ENCODE measurements at places on chromosomes 6 and 20. TPM values are rescaled to one million over a fixed set of nuclear protein-coding genes. Genes with fewer than 3 reads are reported as not detected.

DNA sequence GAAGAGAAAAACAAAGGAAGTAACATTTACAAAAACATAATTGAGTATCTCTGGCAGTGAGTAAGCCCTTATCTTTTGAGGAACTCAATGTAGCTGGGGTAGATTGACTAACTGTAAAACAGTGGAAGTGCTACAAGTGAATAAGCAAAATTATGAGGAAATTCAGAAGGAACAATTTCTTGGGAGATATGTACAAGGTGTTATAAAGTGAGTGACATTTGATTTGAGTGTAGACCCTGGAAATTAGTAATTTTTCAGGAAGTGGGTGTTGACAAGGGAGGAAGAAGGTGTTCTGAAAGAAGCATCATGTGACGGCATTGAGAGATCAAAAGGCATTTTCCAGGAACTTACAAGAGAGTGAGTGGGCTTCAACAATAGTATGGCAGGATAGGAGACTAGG is 22.2 kb downstream of the XRN2 start:
- peaks cover 31% of the 10 kb centered on the region for H3K4me1 ChIP-seq
- H3K27me3 ChIP-seq, result no peaks in the 10 kb centered on the region
- H3K36me3 ChIP-seq, result peaks cover 31% of the 10 kb centered on the region
- peak overlapping the region; percentile 76 for H3K27ac ChIP-seq

- H3K4me3 ChIP-seq, result no peak overlapping the region
- H3K27me3 ChIP-seq, result peaks cover 21% of the 10 kb centered on the region
- no peak for DNase-seq
- H3K4me1 ChIP-seq, result peaks cover 3% of the 10 kb centered on the region
- H3K36me3 ChIP-seq, result no peaks in the 10 kb centered on the region
Observed at GRCh38 chr6:35532126-35532525, 19.4 kb upstream of the TULP1 start.

DNA sequence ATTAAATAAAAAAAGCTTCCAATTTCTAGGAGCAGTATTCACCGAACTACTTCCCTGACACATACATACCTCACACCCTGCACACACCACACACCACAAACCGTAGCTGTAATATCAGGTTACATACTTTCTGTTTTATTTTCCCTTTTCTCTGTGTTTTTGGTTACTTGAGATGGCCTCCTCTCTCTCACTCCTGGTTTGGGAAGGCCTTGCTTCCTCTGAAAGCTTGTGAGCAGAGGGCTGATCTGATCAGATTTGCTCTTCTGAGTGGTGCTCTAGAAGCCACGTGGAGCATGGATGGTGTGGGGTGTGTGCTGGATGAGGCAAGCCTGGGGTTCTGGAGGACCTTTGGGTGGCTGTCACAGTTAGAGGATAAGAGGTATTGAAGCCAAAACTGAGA is 20.9 kb downstream of the UTRN start:
- peak overlapping the region; percentile 83 for H3K4me3 ChIP-seq
- DNase-seq, result peak; percentile 39
- peaks cover 29% of the 10 kb centered on the region for H3K36me3 ChIP-seq

DNA sequence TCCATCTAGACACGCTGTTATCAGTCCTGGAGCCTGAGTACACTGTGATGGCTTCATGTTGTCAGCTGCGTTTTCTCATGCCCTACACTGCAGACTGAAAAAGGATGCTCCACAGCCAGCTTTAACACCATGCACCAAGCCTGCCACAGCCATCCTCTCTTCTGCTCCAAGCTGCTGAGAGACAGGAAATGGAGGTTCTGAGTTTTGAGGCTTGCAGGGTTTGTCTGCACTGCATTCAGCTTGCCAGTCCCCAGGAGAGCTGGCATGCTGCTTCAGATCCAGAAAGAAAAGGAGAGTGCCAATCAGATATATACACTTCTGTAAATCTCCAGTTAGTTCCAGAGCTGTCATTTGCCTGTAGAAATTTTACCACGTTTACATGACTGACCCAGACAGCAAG is 550.7 kb upstream of the FLRT3 start:
- no peak overlapping the region for H3K4me3 ChIP-seq
- no peak overlapping the region for H3K27ac ChIP-seq
- no peaks in the 10 kb centered on the region for H3K4me1 ChIP-seq
- DNase-seq, result no peak
- H3K36me3 ChIP-seq, result no peaks in the 10 kb centered on the region
- H3K27me3 ChIP-seq, result no peaks in the 10 kb centered on the region

- H3K4me1 ChIP-seq, result peaks cover 9% of the 10 kb centered on the region
- no peak overlapping the region for H3K27ac ChIP-seq
- H3K36me3 ChIP-seq, result peaks cover 3% of the 10 kb centered on the region
Observed at GRCh38 chr6:36930483-36930882, 24.1 kb upstream of the PI16 start.

GRCh38 chr20:49986049-49986448 is 3.3 kb downstream of the SNAI1 start:
- H3K27ac ChIP-seq, result no peak overlapping the region
- no peak for DNase-seq
- no peaks in the 10 kb centered on the region for H3K36me3 ChIP-seq
- H3K27me3 ChIP-seq, result peaks cover 8% of the 10 kb centered on the region

DNA sequence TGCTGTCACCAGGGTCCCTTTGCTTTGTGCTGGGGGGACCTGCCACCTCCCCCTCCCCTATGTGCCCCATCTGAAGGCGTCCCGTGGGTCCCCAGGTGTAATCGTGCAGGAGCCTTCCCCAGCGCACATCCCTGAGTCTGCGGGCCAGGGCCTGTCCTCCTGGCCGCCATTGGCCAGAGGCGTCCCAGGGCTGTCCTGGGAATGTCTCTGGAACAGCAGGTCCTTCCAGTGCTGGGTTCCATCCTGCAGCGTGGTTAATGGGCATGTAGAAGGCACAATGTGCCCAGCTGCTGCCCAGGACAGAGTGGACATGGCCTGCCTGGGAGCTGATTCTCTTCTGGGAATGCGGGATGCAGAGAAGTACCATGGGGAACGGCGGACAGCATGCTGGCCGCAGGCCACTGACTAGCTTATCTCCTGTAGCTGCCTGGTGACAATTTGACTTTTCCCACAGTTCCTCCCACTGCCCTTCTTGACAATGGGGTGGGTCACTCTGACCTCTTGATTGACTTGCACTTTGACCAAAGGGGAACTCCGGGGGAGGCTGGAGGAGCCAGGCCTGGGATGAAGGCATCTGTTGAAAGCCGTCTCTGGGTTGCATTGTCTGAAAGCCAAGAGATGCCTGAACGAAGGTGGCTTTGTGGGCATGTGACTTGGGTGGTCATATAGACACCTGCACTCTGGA is 64.0 kb downstream of the CTCFL start:
- no peak for DNase-seq
- H3K4me3 ChIP-seq, result no peak overlapping the region
- H3K27me3 ChIP-seq, result peaks cover 2% of the 10 kb centered on the region
- no peak overlapping the region for H3K27ac ChIP-seq

- no peaks in the 10 kb centered on the region for H3K27me3 ChIP-seq
- no peak overlapping the region for H3K4me3 ChIP-seq
- no peak for DNase-seq
Observed at GRCh38 chr20:6663104-6663503, 104.4 kb upstream of the BMP2 start.

DNA sequence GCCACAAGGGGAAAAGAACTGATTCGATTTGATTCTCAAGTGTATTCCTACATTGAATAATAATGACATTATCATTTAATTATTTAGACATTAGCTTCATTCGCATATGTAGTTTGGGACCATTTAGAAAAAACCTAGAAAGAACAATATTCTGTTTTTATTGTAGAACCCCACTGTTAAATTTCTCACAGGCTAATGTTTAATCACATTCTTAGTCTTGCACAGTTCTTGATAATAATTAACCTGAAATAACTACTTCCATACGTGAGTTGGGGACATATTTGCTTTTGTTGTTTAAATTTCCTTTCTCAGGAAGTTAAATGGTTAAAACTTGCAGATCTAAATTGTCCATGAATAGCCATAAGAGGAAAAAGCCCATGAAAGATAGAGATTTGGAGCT is 275.2 kb downstream of the TFAP2B start:
- H3K27ac ChIP-seq, result no peak overlapping the region
- no peak for DNase-seq
- no peaks in the 10 kb centered on the region for H3K4me1 ChIP-seq
- H3K36me3 ChIP-seq, result no peaks in the 10 kb centered on the region
- no peak overlapping the region for H3K4me3 ChIP-seq
- no peaks in the 10 kb centered on the region for H3K27me3 ChIP-seq

GRCh38 chr6:93794166-93794565 is 374.8 kb upstream of the EPHA7 start:
- H3K36me3 ChIP-seq, result no peaks in the 10 kb centered on the region
- no peak overlapping the region for H3K27ac ChIP-seq
- H3K4me1 ChIP-seq, result no peaks in the 10 kb centered on the region
- no peak for DNase-seq
- no peaks in the 10 kb centered on the region for H3K27me3 ChIP-seq
- no peak overlapping the region for H3K4me3 ChIP-seq

DNA sequence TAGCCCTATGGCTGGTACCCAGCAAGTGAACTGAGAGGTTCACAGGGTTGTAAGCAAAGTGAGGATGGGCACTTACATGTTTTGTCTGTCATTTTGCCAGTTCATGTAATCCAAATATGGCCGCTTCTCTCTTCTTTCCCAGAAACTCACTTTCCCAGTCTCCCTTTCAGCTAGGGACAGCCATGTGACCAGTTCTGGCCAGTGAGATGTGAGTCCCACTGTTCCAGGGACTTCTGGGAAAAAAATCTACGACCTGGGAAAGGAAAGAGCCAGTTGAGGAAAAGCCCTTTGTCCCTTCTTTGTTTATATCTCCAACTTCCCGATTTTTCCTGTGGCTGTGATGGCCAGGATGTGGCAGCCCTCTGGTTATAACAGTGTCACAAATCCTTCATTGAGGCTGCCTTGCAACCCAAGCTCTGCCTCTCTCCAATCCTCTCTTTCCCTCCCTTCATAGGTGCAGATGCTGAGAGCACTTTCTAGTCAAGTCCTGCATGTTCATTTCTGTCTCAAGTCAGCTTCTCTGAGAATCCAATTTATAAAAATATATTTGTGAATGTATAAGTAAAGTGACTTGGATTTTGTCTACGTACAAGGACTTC is 148.6 kb upstream of the ZFP64 start:
- no peaks in the 10 kb centered on the region for H3K4me1 ChIP-seq
- no peak overlapping the region for H3K4me3 ChIP-seq
- H3K27ac ChIP-seq, result no peak overlapping the region
- DNase-seq, result no peak

DNA sequence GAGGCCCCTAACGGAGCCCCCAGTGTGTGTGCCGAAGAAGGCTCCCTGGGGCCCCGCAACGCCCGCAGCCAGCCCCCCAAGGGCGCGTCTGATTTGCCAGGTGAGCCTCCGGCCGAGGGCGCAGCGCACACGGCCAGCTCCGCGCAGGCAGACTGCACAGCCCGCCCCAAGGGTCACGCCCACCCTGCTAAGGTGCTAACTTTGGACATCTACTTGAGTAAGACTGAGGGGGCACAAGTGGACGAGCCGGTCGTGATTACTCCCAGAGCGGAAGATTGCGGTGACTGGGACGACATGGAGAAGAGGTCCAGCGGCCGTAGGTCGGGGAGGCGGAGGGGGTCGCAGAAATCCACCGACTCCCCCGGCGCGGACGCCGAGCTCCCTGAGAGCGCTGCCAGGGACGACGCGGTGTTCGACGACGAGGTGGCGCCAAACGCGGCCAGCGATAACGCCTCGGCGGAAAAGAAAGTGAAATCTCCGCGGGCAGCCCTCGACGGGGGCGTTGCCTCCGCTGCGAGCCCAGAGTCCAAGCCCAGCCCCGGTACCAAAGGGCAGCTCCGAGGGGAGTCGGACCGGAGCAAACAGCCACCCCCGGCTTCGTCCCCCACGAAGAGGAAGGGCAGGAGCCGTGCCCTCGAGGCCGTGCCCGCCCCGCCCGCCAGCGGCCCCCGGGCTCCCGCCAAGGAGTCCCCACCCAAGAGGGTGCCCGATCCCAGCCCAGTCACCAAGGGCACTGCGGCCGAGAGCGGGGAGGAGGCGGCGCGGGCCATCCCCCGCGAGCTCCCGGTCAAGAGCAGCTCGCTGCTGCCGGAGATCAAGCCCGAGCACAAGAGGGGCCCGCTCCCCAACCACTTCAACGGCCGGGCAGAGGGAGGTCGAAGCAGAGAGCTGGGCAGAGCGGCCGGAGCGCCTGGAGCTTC is 117.0 kb downstream of the RTN4IP1 start:
- peak overlapping the region; percentile 99 for H3K27ac ChIP-seq
- peaks cover 8% of the 10 kb centered on the region for H3K27me3 ChIP-seq
- peak; percentile 87 for DNase-seq
- H3K4me3 ChIP-seq, result peak overlapping the region; percentile 90

DNA sequence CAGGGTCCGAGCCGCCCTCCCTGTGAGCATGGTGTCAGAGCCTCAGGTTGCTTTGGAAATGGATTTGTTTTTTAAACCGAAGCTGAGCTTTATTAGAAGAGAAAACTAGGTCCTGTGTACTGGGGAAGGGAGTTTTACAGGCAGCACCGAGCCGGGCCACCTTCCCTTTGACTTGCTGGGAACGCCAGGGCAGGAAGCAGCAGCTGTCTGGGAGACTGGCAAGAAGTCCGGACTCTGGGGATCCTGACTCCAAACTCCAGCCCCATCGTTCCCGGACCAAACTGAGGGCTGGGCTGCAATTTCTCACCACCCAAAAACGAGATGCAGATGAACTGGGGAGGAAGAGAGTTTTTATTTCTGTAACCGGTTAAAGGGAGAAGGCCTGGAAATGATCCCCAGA is 214.9 kb upstream of the KCNG1 start:
- no peak overlapping the region for H3K27ac ChIP-seq
- no peaks in the 10 kb centered on the region for H3K36me3 ChIP-seq
- no peak for DNase-seq
- peaks cover 15% of the 10 kb centered on the region for H3K27me3 ChIP-seq
- H3K4me1 ChIP-seq, result no peaks in the 10 kb centered on the region

DNA sequence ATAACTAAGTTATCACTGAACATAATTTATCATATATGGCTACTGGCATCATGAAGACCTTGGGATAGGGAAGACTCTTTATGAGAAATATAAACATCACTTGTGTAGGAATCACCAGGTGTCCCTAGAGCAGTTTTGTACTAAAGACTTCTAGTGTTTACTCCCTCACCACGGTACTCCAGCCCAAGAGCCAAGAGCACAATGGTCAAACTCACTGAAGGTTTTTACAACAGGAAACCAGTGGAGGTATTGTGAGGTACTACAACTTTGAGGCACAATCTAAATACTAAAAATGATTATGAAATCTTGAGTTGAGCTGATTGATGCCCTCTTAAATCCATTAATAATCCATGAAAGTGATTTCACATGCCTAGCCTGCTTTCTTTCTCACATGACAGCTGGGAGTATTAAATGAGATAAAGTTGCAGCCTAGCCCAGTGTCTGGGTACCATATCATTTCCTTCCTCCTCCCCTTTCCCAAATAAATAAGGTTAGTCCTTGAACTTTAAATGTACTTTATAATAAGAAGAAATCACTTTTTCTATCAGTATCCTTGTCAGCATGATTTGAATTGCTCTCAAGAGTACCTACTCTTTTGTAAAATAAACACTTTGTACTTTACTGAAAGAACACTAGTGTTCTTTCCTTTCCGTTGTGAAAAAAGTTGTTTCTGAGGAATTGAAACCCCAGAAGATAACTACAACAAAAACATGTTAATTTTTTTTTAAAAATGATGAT is 26.5 kb downstream of the GLO1 start:
- H3K36me3 ChIP-seq, result peaks cover 47% of the 10 kb centered on the region
- DNase-seq, result no peak
- no peak overlapping the region for H3K27ac ChIP-seq
- no peaks in the 10 kb centered on the region for H3K27me3 ChIP-seq
- H3K4me3 ChIP-seq, result no peak overlapping the region
- peaks cover 25% of the 10 kb centered on the region for H3K4me1 ChIP-seq

COQ3 gene
- total RNA-seq, result 7.9 TPM

GJA10 gene
- total RNA-seq, result not detected

HS3ST5 gene
- total RNA-seq, result not detected

SYNE1 gene
- total RNA-seq, result 133 TPM

NAPB gene
- 20.7 TPM for total RNA-seq

TRIM15 gene
- total RNA-seq, result not detected

LAMP5 gene
- not detected for total RNA-seq

OR2B6 gene
- not detected for total RNA-seq

OPN5 gene
- total RNA-seq, result not detected

Measured in activated naive CD8-positive, alpha-beta T cell treated with anti-CD3 and anti-CD28 coated beads, Interleukin-2, amount 10 ng/mL, durations not matched to agents 7 days and 5 days (primary cell).